ENCODE measurements at places on chromosomes 7 and 10.

DNA sequence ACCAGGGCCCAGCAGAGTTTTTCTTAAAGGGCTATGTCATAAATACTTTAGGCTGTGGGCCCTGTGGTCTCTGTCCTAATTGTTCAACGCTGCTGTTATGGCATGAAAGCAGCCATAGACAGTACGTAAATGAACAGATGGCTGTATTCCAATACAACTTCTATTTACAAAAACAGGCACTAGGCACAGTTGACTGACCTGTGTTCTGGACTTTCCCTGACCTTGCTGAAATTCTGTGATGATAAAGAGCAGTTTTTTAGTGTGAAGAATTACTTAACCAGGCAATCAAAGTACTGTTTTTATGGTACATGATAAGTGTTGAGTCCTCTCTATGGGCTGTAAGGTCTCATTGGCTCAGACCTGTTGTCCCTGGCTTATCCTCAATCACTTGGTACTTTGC, 17.1 kb downstream of the PDCD11 start:
- DNase-seq: no peak

DNA sequence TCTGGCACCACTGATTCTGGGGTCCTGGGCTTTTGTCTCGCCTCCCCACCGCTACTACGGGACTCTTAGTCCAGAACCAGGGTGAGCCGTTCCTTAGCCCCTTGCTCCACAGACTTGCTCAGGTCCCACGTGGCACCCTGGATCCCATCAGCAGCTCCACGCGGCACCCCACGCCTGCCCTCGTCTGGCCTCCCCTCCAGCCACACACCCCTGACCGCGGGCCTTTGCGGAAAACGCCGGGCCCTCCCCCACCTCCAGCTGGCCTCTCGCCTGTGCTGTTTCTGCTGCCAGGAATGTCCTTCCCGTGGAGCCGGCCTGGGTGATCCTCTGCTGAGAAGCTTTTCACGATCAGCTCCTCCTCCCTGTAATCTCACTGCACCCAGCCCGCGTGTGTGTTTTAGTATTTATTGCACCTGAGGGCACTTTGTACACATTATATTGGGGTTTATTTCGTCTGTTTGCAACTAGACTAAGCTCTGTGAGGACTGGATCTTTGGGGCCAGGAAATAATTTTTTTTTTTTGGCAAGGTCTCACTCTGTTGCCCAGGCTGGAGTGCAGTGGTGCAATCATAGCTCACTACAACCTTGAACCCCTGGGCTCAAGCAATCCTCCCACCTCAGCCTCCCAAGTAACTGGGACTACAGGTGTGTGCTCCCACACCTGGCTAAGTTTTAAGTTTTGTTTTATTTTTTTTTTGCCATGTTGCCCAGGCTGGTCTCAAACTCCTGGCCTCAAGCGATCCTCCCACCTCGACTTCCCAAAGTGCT, 10.5 kb upstream of the TTYH3 start:
- DNase-seq: no peak

- DNase-seq: no peak
Observed at GRCh38 chr7:16691241-16691640, 45.3 kb downstream of the BZW2 start.

DNA sequence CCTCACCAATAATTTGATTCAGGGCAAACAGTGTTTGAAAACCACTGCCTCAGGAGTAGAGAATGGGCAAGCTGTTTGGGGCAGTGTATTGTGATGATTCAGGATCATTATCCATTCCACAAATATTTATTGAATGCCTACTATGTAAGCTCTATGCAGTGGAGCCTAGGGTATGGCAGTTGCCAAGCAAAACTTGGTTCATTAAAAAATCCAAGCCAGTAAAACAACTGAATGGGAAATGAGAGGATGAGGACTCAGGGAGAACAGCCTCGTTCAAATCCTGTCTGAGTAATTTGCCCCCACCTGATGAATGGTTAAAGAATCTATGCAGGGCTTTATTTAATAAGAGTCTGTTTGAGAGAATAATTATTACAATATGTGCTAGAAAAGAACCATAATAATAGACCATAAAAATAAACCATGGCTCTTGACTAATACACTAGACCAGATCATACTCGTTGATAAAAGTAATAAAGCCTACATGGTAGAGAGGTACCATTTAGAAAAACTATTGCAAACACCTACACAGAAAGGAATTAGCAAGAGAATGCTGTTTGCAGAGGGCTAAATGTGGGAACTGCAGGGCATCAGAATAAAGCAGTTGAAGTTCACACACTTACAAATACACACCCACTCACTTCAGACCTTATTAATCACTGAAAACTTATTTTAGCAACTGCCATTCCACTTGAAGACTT, 71.7 kb downstream of the CREB5 start:
- no peak for DNase-seq

GRCh38 chr10:130936851-130937250, 374.7 kb downstream of the TCERG1L start:
- no peak for DNase-seq

DNA sequence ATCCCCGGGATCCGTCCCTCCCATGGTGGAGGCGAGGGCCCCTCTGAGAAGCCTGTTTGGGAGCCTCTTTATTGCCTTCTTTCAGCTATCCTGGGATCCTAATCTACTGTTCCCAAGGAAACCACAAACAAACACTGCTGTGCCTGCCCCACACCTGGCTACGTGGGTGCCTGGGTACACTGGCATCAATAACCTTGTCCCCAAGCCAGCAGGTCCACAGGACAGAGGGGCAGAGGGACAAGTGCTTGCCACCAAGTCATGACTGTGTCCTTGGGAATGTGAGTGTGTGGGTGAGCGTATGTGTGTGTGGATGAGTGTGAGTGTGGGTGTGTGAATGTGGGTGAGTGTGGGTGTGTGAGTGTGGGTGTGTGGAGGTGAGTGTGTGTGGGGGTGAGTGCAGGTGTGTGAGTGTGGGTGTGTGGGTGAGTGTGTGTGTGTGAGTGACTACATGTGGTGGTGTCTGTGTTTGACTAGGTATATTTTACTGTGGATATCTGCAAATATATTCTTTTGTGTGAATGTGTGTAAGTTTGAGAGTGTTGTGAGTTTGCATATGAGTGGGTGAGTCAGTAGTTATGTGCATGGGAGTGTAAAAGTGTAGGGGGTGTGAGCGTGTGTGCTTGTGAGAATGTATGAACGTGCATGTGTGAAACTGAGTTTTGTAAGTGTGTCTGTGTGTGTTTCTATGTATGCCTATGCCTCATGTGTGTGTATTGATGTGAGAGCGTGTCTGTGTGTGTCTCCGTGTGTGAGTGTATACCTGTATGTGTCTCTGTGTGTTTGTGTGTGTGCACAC, 96.1 kb downstream of the TNS3 start:
- no peak for DNase-seq

- DNase-seq: no peak
Observed at GRCh38 chr10:22334414-22335172, 10.7 kb upstream of the SPAG6 start.

DNA sequence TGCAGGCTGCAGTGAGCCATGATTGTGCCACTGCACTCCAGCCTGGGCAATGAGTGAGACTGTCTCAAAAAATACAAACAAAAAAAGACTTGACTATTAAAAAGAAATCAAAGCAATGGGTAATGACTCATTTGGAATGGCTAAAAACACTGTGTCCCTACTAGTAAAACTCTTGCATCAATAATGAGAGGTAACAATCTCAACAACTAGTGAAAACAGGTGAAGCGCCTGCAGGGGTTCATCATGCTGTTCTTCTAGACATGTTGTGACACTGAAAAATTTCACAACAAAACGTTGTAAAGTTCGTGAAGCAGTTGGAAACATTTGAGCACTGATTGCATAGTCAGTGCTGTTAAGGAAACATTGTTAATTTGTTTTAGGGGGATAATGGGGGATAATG, 26.9 kb upstream of the SLC29A4 start:
- no peak for DNase-seq
